ENCODE measurements at places on chromosomes 5 and 9. TPM values are rescaled to one million over a fixed set of nuclear protein-coding genes. Genes with fewer than 3 reads are reported as not detected.

GRCh38 chr9:123571240-123571639 is 215.2 kb downstream of the CRB2 start:
- no peak for DNase-seq

DNA sequence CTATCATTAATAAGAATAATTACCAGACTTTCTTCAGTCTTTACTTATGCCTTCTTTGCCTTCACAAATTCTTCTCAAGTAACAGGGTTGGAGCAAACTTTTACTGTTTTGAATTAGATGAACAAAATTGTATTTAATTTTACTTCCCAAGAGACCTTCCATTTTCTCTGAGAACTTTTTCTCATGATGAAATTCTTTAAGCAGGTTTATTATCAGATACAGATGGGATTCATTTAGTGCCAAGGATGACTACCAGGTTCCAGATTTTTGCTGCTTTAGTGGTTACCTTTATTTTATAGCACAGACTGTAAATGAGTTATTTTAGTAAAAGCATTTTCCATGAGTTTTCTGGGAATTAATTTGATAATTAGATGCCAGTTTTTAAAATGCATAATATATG is 125.1 kb downstream of the GDNF start:
- DNase-seq, result no peak

The MRNIP gene
- total RNA-seq, result 21.4 TPM

DNA sequence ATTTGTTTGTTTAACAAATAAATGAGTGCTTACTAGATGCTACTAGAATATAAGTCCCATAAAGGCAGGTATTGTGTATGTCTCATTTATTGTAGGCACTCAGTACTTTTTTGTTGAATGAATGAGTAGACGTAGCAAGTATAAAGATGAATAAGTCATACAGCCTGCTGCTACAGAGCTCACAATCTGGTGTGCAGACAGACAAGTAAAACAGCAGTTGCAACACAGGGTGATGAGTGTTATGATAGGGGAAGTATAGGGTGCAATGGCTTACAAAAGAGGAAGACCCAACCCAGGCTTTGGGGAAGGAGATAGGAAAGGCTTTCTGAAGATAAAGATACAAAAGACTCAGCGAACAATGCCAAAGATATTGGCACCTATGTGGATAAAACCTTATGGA is 47.7 kb downstream of the SH3RF2 start:
- DNase-seq, result no peak

DNA sequence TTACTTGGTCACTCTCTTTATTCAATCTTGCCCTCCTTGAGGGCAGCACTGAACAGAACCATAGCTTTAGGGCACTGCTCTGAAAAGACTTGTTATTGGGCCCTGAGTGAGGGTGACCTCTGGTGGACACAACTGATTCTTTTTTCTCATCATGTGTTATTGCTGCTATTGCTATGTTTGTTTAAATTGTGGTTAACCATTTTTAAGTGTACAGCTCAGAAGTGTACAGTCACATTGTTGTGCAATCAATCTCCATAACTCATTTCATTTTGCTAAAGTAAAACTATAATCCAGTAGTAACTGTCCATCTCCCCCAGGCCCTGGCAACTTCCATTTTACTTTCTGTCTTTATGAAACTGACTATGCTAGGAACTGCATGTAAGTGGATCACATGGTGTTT is 351.1 kb upstream of the RIOK2 start:
- no peak for DNase-seq

GRCh38 chr5:142445266-142445665 is 120.4 kb upstream of the SPRY4 start:
- DNase-seq, result no peak

The FOXD4 gene
- 0.15 TPM for total RNA-seq

All from activated CD8-positive, alpha-beta memory T cell treated with anti-CD3 and anti-CD28 coated beads, Interleukin-2, amount 10 ng/mL, durations not matched to agents 7 days and 5 days (primary cell).